ENCODE measurements at places on chromosomes 1 and 21. TPM values are rescaled to one million over a fixed set of nuclear protein-coding genes. Genes with fewer than 3 reads are reported as not detected.

The RGS8 gene
- 25.0 TPM for total RNA-seq

The LAMTOR2 gene
- total RNA-seq = 84.4 TPM

The KCNJ10 gene
- total RNA-seq = 0.35 TPM

- DNase-seq = peak; percentile 89
- no peak overlapping the region for H3K27ac ChIP-seq
- H3K27me3 ChIP-seq = no peaks in the 10 kb centered on the region
- no peaks in the 10 kb centered on the region for H3K36me3 ChIP-seq
- H3K4me3 ChIP-seq = no peak overlapping the region
Observed at GRCh38 chr1:43763497-43763973, 56.2 kb downstream of the ST3GAL3 start.

GRCh38 chr1:182084487-182085316 lies 23.2 kb upstream of the ZNF648 start:
- H3K27me3 ChIP-seq = no peaks in the 10 kb centered on the region
- peak; percentile 98 for DNase-seq
- H3K27ac ChIP-seq = no peak overlapping the region
- no peaks in the 10 kb centered on the region for H3K36me3 ChIP-seq
- H3K4me3 ChIP-seq = no peak overlapping the region

GRCh38 chr1:67535474-67535873 lies 105.3 kb upstream of the SERBP1 start:
- no peak overlapping the region for H3K27ac ChIP-seq
- H3K4me1 ChIP-seq = peaks cover 10% of the 10 kb centered on the region
- no peaks in the 10 kb centered on the region for H3K36me3 ChIP-seq
- DNase-seq = peak; percentile 93
- H3K4me3 ChIP-seq = no peak overlapping the region

GRCh38 chr21:35190201-35190701 lies 141.1 kb upstream of the RUNX1 start:
- H3K4me3 ChIP-seq = no peak overlapping the region
- H3K27me3 ChIP-seq = no peaks in the 10 kb centered on the region
- no peaks in the 10 kb centered on the region for H3K36me3 ChIP-seq
- no peak overlapping the region for H3K27ac ChIP-seq

DNA sequence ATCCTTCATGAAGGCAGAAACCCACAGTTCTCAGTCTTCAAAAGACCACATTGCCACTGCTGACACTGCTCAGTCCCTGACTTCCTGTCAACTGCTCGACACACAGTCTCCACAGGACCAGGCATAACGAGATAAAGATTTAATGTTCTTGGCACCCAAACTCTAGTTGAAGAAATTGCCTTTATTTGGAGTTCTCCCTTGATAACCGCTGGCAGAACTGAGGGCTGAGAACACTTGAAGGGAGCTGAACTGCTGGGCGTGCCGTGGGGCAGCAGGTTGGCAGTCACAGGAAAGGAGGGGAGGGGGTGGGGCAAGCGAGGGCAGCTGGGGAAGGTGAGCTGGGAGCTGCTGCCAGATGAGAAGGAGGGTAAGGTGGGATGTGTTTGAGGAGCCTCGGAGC lies 15.9 kb downstream of the HENMT1 start:
- no peaks in the 10 kb centered on the region for H3K27me3 ChIP-seq
- DNase-seq = peak; percentile 50
- H3K27ac ChIP-seq = no peak overlapping the region

- no peaks in the 10 kb centered on the region for H3K4me1 ChIP-seq
- DNase-seq = no peak
- no peak overlapping the region for H3K27ac ChIP-seq
- no peaks in the 10 kb centered on the region for H3K36me3 ChIP-seq
- no peak overlapping the region for H3K4me3 ChIP-seq
- no peaks in the 10 kb centered on the region for H3K27me3 ChIP-seq
Observed at GRCh38 chr21:38386967-38387366, 111.3 kb downstream of the ERG start.

GRCh38 chr21:31866077-31866511 lies 6.7 kb upstream of the HUNK start:
- no peaks in the 10 kb centered on the region for H3K36me3 ChIP-seq
- H3K4me3 ChIP-seq = no peak overlapping the region
- DNase-seq = peak; percentile 97
- peaks cover 35% of the 10 kb centered on the region for H3K27me3 ChIP-seq
- no peak overlapping the region for H3K27ac ChIP-seq
- no peaks in the 10 kb centered on the region for H3K4me1 ChIP-seq

DNA sequence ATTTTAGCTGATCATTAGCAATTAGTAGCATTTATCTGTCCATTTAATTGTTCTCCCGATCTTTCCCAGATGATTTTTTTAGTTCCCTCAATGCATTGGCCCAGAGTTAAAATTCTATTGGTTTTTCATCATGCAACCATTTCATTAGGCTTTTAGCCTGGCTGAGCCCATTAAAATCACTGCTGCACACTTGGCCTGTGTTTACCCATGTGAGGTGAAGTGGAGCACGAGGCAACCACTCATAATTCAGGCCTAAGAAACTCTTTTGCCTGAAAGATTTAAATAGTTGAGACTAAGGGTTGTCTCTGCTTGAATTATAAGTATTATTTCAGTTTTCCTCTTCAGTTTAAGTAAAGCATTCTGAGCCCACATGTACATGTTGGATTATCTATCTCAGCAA lies 889.0 kb upstream of the ADGRL4 start:
- H3K4me1 ChIP-seq = no peaks in the 10 kb centered on the region
- H3K27ac ChIP-seq = no peak overlapping the region
- H3K4me3 ChIP-seq = no peak overlapping the region
- H3K36me3 ChIP-seq = no peaks in the 10 kb centered on the region
- no peak for DNase-seq

DNA sequence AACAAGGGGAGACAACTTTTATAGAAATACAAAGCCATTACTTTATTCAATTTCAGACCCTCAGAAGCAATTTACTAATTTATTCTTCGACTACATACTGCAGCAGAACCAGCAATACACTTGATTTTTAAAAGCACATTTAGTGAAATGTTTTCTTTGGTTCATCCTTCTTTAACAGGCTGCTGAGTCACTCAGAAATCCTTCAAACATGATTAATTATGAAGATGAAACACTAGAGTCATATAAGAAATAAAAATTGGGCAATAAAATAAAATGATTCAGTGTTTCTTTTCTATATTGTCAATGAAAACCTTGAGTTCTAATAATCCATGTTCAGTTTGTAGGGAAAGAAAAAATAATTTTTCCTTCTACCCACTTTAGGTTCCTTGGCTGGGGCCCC lies 47.0 kb downstream of the CHML start:
- DNase-seq = no peak
- H3K4me3 ChIP-seq = no peak overlapping the region
- no peaks in the 10 kb centered on the region for H3K4me1 ChIP-seq

Measured in endodermal cell (in vitro differentiated cells).